RWPE1 (cell line): ENCODE measurements at places on chromosomes 6 and 20.

- peak; percentile 13 for DNase-seq
Measured at GRCh38 chr6:99195986-99196655, 153.4 kb downstream of the FAXC start.

- peak; percentile 79 for DNase-seq
Measured at GRCh38 chr6:3139090-3139903, 18.0 kb downstream of the TUBB2A start.

- DNase-seq = no peak
Measured at GRCh38 chr6:11202513-11203305, 29.8 kb downstream of the NEDD9 start.

DNA sequence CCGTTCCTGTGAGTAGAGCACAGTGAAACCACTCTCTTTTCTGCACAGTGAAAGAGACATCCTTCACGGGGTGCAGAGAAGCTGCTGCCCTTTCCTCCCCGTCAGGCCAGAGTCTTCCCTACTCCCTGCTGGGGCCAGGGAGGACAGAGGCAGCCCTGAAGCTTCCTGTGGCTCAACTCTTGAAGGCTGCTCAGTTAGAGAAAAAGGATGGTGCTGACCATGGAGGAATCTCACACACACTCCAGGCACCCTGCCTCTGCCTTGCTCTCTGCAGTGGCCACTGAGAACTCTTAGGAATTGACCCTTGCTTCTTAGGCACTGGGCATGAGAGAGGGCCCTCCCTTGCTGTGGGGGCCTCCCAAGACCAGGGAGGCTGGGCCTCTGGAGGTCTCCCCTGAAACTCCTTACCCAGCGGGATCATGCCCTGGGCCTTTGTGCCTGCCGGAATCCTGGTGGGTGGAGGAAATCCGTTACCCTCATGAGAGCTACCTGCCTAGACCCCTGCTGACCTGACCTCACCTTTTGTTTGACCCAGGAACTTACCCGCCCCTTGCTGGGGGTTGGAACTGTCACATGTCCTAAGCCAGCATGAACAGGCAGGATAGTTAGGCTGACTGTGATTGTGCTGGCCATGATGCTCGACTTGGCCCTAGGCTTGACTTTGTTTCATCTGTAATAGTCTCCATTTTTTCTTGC, 65.0 kb upstream of the CD93 start:
- DNase-seq = no peak

- peak; percentile 21 for DNase-seq
Measured at GRCh38 chr6:83221889-83222479, 28.8 kb downstream of the RWDD2A start.

DNA sequence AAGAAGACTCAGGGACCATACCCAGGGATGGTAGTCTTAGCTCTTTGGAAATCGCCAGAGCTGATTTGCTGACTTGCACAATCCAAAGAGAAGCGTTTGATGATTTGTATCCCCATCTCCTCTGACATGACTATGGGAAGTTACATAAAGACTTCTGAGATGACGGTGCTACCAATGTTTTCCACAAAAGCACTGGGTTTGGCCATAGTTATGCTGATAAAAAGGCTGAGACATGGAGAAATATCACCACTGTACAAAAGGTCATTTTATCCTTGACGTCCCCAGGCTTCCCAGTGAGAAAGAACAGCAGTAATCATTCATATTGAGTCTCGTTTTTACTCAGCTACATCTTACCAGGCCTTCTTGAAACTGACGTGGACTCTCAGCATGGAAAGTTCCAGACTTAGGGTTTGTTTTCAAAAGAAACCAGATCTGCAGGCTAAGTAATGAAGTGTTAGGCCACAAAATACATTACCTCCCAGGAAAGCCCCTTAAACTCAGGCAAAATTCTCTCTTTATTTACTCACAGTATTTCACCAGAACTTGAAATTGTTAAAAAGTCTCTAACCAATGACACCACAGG, 370.3 kb upstream of the JARID2 start:
- no peak for DNase-seq

DNA sequence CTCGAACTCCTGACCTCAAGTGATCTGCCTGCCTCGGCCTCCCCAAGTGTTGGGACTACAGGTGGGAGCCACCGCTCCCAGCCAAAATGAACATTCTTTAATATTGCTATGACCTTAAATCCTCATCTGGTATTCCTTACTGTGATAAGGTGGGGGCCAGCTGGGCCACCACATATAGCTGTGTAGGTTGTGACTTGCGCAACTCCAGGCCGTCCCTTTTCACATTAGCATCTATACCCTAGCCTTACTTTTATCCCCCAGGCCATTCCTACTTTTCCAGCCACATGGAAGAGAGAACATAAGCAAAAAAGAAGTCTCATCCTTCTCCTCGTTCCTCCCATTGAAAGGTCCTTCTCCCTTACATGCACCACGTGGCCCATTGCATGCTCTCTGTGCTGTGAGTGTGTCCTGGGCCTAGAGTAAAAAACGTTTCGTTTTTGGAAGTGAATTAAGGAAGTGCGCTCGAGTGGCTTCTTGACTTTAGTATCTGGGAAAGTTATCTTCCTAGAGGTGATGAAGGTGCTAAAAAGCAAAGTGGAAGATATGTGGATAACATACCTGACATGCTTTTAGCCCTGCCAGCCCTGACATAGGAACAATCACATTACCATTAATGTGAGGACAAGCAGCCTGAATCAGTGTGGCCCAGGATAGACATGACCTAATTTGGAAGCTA, 56.8 kb upstream of the KIF13A start:
- no peak for DNase-seq

- no peak for DNase-seq
Measured at GRCh38 chr6:92762443-92763273, 656.7 kb downstream of the EPHA7 start.

- no peak for DNase-seq
Measured at GRCh38 chr20:49808753-49809152, 3.9 kb upstream of the SLC9A8 start.

DNA sequence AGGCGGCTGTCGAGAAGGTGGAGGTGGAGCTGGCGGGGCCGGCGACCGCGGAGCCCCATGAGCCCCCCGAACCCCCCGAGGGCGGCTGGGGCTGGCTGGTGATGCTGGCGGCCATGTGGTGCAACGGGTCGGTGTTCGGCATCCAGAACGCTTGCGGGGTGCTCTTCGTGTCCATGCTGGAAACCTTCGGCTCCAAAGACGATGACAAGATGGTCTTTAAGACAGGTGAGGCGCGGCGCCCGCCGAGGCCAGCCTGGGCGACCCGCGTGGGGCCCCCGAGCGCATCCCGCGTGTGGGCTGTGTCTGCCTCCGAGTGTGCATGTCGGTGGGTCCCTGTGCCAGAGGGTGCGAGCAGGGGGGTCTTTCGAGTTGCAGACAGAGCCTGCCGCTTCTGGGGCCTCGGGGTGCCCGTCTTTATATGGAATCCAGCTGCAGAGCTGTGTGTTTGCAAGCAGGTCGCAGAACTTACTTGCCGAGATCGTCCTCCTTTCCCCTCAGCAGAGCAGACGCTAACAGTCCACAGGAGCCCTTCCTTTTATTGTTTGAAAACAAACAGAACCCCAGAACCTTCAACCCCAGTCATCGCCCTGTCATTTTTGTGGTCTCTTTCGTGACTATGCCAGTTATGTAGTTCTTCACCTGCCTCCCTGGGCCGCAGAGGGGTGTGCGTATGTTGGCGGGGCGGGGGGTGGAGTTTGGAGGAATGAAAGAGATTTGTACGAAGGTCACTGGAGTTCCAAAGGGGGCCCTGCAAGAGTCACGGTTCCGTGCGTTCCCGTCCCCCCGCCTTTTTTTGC, 766 bp downstream of the SLC16A10 start:
- DNase-seq = peak; percentile 18

GRCh38 chr6:33206864-33207551, 1.3 kb upstream of the RING1 start:
- DNase-seq = peak; percentile 57

DNA sequence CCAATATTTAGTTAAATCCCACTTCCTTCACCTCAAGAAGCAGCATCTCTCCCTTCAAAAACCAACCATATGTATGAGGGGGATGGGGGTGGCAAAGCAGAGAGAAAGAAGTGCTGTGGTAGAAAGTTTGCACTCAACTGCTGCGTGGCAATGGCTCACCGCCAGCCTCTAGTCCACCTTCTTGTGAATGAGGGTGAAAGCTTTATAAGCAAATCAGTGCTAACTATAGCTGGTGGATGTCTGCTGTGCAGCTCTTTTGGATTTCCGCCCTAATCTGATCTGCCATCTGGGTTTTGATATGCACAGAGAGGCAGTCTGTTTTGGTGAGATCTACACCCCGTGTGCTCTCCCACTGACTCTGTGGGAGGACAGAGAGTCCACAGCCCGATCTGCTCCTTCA, 281.2 kb upstream of the SUPT3H start:
- DNase-seq = no peak

DNA sequence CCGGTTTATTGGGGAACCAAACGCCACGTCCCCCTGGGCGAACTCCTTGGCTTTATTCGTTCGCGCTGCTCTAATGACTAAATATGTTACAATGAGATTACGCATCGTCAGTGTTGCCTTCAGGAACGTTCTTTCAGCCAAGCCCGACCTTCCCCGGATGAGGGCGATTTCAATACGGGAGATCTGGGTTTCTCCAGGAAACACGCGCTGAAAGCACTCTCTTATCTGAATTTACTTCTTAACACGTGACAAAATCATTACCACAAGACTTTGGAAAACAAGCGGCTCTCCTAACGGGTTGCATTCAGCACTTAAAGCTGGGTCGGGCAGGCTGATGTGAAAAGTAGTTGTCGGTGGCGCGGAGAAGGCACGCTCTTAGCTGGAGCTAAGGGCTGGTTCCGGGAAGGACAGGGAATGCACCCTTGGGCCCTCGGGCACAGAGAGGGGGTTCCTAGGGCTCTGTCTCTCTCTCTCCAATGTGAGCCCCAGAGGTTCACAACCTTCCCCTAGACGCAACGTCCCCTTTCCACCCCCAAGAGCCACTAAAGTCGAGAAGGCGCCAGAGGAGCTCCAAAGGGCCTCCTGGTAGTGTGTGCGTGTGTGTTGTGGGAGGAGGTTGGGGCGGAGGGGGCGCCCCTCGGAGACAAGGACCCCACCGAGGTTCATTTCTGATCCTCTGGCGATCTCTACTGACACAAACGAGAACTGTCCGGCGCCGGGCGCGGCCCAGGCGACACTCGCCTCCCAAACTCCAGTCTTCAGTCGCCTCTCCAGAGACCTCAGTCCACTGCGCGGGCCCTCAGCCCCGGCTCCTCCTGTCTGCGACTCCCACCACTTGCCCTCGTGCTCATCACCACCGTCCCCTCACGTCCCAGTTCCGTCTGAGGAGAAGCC, 7.1 kb upstream of the NKX2-2 start:
- no peak for DNase-seq

DNA sequence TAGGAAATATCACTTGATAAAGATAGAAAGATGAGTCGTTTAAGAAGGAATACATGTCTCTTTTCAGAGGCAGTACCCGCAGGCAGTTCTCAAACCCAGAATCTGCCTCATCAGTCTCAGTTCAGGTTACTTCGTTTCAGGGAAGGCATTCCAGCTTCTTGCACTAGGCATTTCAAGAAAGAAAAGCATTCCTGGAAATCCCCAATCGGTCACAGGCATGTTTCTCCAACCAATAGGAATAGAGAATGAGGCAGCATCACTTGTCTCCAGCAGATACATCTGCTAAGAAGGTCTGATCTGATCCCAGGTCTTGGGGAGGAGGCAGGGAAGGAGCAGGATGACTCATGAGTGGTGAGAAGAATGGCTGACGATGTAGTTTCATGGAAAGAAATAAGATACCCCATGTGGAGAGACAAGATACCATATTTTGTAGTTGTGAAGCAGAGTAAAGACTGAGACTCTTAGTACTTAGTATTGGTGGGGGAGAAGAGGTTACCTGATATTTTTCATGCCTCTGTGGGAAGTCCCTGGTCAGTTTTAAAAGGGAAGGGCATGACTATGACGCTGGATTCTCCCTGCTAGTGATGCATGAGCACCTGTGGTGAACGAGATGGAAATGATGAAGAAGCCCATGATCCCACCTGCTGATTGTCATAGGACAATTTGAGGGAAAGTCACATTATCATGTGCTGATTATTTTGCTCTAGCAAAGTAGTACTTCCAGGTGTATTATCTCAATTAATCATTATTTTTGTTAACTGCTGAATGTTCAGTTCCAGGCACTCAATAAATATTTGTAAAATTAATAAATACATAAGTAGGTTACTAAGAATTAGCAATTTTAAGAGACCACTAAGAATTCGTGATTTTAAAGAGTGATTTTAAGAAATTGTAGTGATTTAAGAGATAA, 20.3 kb upstream of the HLA-DRB1 start:
- peak; percentile 90 for DNase-seq

DNA sequence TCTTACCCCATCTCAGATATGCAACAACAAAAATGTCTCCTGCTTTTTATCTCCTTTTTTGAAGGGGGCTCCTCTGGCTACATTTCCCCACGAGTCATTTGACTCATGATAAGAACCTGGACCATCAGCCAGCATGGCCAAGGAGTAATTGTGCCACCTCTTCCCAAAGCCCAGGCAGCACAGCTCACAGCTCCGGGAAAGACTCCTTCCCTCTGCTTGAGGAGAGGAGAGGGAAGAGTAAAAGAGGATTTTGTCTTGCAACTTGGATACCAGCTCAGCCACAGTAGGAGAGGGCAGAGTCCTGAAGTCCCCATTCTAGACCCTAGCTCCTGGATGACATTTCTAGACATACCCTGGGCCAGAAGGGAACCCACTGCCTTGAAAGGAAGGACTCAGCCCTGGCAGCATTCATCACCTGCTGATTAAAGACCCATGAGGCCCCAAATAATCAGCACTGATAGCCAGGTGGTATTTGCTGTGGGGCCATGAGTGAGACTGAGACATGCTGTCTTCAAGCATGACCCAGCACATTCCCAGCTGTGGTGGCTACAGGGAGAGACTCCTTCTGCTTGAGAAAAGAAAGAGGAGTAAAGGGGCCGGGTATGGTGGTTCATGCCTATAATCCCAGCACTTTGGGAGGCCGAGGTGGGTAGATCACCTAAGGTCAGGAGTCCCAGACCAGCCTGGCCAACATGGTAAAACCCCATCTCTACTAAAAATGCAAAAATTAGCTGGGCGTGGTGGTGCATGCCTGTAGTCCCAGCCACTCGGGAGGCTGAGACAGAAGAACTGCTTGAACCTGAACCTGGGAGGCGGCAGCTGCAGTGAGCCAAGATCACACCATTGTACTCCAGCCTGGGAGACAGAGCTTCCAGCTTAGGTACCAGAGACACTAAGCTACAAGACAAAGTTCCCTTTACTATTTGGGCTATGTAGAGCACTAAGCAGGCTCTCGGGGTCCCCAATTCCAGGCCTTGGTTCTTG, 28.1 kb downstream of the NCOA6 start:
- no peak for DNase-seq

GRCh38 chr6:99026135-99026534, 78.4 kb upstream of the FBXL4 start:
- DNase-seq = no peak

GRCh38 chr6:134954272-134955000, 4.5 kb upstream of the ALDH8A1 start:
- DNase-seq = no peak

- no peak for DNase-seq
Measured at GRCh38 chr6:15026832-15027231, 219.0 kb upstream of the JARID2 start.

DNA sequence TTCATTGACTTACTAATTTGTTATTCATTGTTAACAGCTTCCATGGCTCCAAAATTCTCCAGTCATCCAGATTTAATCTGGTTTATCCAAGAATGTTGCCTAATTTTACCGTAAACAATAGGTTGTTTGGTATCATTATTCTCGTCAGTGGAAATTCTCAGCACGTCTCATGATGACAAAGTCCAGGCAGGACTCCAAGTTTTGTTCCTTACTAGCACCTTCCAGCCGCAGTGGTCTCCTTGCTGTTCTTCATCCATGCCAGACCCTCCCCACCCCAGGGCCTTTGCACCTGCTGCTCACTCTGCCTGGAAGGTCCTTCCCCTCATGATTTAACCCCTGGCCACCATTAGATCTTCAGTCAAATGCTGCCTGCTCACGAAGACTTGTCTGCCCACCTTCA, 48.1 kb upstream of the NAA20 start:
- no peak for DNase-seq

GRCh38 chr6:6569096-6569810, 19.3 kb upstream of the LY86 start:
- no peak for DNase-seq
